ENCODE measurements at places on chromosomes 12 and 14.

DNA sequence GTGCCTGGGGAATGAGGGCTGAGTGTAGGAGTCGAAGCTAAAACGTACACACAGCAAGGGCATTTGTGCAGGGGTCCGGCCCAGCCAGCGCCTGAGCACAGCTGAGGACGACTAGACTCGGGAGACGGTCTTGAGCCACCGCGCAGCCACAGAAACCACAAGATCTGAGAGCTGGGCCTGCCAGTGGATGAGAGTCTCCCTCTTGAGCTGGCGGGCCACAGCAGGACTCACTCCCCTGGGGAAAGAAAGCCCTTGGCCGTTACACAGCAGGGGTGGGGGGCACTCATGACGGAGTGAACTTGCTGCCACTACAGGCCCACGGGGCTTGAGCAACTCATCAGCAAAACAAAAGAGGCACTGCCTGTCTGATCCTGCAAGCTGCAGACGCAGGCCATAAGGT is 23.0 kb downstream of the STX2 start:
- DNase-seq: no peak

GRCh38 chr14:33949411-33949893 is 1.4 kb downstream of the EGLN3 start:
- DNase-seq: no peak

GRCh38 chr12:62517887-62518286 is 51.3 kb downstream of the MON2 start:
- DNase-seq: no peak

DNA sequence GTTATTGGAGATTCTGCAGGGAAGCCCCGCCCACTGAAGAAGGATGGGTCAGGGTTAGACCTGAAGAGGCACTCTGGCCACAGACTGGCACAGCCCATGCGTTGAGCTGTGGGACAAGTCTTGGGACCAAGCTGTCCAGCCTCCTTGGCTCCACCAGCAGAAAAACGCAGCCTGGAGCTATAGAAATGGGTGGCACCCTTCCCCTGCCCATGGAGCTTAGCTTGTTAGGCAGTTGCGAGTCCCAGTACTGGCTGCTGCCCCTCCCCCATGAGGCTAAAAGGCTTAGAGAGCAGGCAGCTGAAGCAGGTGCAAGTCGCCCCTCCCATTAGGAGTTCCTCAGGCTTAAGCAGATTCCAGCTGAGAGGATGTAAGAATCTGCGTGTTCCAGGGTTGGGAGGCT is 1124.0 kb upstream of the TMEM132C start:
- no peak for DNase-seq

GRCh38 chr12:31962076-31962475 is 2.9 kb downstream of the RESF1 start:
- no peak for DNase-seq

DNA sequence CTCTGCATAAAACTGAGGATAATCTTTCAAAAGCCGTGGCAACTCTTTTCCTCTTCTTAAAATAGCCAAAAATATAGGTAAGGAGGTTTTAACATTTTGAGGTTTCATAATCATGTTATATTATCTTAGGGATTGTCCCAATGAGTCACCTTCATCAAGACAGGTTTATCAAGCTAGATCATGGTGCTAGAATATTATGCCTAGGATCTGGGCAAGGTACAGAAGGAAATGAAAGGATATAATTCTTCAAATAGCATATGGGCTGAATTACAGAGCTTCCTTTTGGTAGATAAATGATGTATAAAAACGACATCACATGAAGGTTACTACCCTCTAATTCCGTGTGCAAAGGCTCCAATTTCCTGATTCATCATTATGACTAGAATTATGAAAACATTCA is 28.6 kb upstream of the TBC1D15 start:
- DNase-seq: no peak

GRCh38 chr12:25800101-25800500 is 158.4 kb upstream of the RASSF8 start:
- no peak for DNase-seq

DNA sequence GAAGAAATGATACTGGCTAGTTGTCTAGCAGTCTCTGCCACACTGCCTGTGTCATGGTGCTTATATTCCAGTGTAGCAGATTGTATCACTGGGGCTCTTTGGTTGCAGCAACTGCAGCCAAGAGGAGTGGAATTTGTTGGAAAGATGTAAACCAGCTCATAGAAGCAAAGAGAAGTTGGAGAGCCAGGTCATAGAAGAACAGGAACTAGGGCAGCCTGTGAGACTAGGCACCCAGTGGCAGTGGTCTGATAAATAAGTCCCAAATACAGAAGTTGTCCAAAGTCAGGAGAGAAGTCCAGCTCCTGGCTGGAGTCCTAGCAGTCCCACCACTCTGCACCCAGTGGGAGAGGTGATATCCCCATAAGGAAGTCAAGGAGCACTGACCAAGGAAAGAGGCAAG is 172.5 kb upstream of the ARID2 start:
- DNase-seq: no peak

- DNase-seq: no peak
These were observed 148.8 kb upstream of the DHRS4 start for GRCh38 chr14:23804817-23805216.

- no peak for DNase-seq
These were observed 75.5 kb upstream of the FZD10 start for GRCh38 chr12:130086797-130087196.

DNA sequence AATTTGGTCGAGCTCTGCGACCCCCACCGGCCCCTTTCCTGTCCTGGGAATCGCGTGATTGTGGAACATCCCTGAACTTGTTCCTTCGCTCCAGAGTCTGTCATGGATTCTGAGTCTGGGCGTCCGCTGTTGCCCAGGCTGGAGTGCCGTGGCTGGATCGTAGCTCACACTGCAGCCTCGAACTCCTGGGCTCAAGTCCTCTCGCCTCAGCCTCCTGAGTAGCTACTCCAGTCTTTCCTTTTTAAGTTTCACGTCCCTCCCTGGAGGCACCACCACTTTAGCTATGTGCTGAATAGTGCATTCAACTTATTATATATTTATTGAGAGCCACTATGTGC is 698 bp downstream of the ACOT6 start:
- DNase-seq: no peak

DNA sequence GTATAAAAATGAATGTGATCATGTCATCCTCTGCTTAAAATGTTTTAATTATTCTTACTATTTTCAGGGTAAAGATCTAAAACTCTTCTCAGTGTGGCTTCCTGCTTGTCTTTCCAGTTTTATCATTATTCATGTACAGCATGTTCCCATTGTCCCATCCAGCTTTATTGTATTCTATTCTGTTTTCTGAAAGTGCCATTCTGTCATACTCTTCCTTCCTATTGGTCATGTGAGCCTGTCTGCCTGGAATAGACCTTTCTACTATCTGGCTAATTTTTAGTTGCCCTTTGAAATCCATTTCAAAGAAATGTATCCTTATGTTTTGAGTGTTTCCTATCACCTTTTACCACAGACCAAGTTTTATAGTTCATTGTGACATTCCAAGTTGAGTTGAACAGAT is 34.9 kb downstream of the PALS1 start:
- DNase-seq: no peak

DNA sequence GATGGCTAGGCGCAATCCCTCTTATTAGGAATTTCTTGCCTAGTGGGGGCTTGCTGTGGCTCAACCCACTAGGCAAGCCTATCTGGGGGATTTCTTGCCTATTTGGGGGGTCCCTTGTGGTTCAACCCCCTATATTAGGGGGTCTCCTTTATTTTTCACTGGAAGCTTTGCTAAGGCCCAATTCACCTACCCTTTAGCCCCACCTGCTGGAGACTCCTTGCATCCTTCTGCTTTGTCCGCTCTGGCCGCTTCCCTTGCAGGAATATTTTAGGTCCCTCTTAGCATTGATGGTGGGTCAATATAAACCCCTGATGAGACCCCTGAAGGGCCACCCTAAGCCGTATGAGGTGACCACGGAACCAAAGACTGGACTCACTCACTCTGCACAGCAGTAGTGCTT is 1552.1 kb downstream of the AACS start:
- no peak for DNase-seq

- no peak for DNase-seq
These were observed 6.6 kb downstream of the NCAPD2 start for GRCh38 chr12:6500466-6500865.

DNA sequence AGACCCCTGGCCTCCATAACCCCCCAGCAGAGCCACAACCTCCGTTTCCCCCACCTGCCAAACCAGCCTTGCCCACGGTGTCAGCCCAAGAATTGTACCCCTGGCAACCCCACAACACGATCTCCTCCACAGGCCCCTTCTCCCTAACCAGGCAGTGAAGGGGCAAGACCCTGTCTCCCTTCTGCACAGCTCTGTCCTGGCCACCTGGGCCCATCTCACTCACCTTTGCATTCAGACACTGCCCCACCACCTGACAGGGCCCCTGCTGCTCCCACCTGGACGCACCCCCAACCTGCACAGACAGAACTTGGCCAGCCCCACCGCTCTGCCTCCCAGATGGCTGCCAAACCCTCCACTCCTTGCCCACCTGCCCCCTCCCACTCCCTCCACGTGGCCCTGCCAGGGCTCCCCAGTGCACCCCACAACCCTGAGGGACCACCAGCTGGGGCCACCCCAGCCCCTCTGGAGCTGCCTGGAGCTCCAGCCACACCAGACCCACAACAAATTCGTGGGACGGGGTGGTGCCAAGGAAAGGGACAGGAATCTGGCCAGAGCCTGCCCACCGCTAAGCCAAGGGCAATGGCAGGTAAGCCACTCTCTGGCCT is 11.8 kb downstream of the AHNAK2 start:
- DNase-seq: no peak

- DNase-seq: no peak
These were observed 437.7 kb upstream of the FAR2 start for GRCh38 chr12:28711421-28711820.

DNA sequence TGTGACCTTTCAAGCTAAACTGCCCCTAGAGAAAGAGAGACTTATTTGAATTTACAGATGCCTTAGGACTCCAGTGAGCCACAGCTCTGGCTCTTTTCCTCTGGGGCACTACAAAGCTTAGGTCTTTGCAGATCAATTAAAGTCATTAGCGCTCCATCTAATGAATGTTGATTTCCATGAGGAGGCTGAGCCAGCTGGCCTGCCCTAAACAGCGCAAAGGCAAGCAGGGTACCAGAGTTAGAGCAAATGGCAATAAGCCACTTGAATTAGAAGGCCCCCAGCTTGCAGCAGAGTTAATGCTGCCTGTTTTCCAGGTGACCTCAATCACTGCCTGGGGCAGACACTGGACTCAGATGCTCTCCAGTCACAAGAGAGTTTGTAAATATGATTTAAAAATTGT is 695.3 kb downstream of the DIO2 start:
- no peak for DNase-seq

- no peak for DNase-seq
These were observed 22.9 kb upstream of the LTBP2 start for GRCh38 chr14:74634964-74635363.

Measured in occipital lobe (tissue), 3 donors.